ENCODE measurements at places on chromosomes 11 and 22.

GRCh38 chr11:102177126-102177525 is 66.9 kb downstream of the YAP1 start:
- DNase-seq: no peak

- DNase-seq: no peak
These were observed 835 bp upstream of the RHOD start for GRCh38 chr11:67055812-67056211.

GRCh38 chr11:108780119-108780518 is 115.2 kb downstream of the DDX10 start:
- DNase-seq: no peak

- DNase-seq: no peak
These were observed 167.6 kb downstream of the NXPE2 start for GRCh38 chr11:114845766-114846415.

- DNase-seq: no peak
These were observed 7.8 kb downstream of the HPS5 start for GRCh38 chr11:18313965-18314763.

GRCh38 chr11:11787305-11788062 is 54.3 kb upstream of the USP47 start:
- DNase-seq: no peak

GRCh38 chr11:11486002-11486401 is 133.0 kb upstream of the CSNK2A3 start:
- no peak for DNase-seq

DNA sequence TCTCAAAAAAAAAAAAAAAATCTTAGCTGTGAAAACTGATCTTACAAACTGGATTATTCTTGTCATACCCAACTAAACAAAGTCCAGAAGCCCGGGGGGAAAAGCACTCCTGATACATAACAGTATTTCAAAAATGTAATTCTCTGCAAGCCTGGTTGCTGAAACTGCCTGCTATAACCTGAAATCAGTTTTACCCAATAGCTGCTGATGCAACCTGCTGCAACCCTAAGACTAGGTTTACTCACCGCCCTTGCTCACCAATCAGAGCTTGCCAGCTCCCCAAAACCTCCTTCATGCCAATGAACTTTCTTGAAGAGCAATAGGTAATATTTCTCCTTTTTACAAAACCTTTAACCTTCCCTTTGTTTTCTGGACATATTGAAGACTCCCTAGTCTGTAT is 12.4 kb downstream of the FGF19 start:
- DNase-seq: no peak

- DNase-seq: no peak
These were observed 61.5 kb upstream of the INCENP start for GRCh38 chr11:62062223-62062861.

- DNase-seq: no peak
These were observed 7.6 kb upstream of the MSANTD2 start for GRCh38 chr11:124807660-124808270.

DNA sequence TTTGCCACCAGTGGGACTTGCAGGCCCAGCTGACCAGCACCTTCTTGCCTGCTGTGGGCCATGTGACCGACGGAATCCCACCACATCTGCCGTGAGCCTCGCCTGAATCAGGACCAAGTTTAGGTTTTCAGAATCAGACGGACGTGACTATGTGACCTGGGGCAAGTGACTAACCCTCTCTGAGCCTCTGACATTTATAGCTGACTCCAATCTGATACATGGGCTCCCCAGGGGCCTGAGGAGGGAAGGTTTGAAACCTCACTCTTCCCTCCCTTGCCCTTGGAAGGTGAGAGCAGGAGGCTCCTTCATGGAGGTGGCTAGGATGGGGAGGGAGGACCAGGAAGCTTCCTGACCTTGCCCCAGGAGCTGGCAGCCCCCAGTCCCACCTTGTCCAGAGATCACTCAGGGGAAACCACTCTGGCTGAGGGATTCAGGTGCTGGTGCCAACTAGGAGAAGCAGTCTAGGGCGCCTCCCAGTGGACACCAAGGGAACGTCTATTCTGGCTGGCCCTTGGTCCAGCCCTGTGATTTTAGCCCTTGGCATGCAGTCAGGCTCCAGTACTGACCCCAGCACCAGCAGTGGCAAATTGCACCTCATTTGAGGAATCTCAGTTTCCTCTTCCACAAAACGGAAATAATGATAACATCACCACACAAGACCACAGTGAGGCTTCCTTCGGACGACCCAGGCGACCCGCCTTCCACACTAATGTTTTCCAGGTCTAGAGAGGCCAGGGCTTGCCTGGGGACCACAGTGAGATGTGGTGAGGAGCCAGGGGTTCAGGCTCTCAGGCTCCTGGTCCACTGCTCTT is 47.2 kb upstream of the SYT7 start:
- no peak for DNase-seq

DNA sequence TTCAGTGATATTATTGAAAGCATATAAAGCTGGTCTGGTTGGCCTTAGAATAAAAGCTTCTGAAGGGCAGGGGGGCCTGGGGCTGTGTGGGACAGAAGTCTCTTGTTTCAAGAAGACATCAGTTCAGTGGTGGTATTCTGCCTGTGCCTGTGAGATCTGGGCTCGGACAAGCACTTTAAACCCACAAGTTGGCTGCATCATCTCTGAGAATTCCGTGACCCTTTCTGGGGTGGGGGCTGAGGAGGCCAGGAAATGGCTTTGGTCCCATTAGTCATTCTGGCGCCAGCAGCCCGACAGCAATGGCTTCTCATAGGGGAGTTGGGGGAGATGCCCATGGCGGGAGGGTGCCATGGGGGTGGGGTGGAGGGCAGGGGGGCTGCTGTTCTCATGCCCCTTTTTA is 104.1 kb downstream of the PKNOX2 start:
- no peak for DNase-seq

DNA sequence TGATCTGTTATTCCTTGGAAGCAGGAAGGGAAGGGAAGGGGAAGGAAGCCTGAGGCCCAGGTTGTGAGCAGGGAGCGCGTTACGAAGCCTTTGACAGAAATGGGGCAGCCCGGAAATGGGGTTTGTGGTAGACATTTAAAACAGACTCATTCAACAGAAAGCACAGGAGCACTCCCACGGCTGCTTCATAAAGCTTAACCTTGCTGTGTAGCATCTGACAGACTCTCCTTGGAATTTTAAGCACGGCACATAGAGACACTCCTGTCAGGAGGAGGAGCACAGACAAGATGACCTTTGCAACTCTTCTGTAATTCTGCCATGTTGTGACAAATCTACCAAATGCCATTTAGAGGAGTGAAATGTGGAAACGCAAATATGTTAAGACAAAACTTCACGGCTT is 131.6 kb downstream of the FBXO7 start:
- no peak for DNase-seq

DNA sequence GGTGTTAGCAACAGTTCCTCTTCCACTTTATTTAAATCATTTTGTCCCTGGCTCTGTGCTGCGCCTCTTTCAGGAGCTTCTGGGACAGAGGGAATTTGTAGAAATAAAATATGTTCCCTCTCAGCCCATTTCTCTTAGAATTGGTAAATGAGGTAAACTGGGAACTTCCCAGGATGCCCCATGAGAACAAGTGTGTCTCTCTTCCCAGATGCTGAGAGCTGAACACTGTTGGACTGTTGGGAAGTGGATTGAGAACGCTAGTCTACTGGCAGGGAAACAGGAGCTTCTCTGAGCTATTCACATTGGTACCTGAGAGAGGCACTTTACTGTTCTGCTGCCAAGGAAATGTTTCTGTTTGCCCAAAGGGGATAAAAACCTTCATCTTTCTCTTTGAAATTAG is 4.0 kb downstream of the CRY2 start:
- DNase-seq: no peak

All from cerebellar nuclear complex (tissue), 1 donor.